ENCODE measurements at places on chromosomes 13 and 19. TPM values are rescaled to one million over a fixed set of nuclear protein-coding genes. Genes with fewer than 3 reads are reported as not detected.

Gene TNFSF13B
- 1.8 TPM for total RNA-seq

DNA sequence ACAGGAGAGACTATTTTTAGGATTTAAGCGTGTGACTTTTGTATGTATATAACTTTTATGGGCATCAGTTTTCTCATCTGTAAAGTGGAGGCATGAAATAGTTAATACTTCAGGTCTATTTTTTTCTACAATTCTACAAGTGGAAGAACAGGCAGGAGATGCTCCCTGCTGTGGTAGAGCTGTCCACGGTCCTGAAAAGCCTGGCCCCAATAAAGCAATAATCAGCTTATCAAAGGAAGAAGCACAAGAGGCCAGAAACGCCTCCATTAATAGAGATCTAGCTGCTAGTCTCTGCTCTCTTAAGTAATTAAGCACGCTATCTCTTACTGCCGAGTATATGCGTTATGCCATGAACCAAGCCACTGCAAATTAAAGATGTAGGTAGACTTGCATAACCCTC, 28.0 kb upstream of the WASF3 start:
- DNase-seq = peak; percentile 73

- no peak for DNase-seq
These were observed 5.8 kb upstream of the REXO1 start for GRCh38 chr19:1854039-1854541.

DNA sequence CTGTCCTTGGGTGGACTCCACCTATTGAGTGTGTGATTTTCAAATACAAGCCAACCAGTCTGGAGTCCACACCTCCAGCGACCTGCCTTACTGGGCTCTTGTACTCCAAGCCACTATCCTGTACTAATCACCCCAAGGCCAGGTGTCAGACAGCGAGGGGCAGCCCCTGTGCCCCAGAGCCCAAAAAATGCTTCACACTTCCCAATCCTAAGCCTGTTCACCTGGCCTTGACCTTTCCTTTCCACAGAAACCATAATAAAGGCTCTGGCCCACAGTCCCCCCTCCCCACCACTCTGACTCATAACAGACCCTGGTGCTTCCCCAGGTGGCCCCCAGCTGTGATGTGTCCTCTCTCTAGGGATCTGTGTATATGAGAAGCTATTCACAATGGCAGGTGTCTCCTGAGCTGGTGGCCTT, 3.9 kb downstream of the CD209 start:
- DNase-seq = no peak

DNA sequence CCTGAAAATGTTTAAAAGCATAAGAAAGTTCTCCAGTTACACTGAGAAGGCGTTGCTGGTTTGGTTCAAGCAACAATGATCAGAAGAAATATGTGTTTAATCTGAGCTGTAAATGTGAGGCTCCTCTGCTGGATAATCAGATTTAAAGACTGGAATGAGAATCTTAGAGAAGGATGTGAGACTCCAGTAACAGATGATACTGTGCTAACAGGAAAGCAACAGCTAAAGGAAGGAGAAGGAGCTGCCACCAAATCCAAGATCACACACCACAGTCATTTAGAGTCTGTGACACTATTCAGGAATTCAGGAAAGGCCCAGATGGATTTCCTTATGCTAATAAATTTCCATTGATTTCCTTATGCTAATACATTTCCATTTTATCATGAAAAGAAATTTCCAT, 16.9 kb downstream of the DCLK1 start:
- DNase-seq = no peak

DNA sequence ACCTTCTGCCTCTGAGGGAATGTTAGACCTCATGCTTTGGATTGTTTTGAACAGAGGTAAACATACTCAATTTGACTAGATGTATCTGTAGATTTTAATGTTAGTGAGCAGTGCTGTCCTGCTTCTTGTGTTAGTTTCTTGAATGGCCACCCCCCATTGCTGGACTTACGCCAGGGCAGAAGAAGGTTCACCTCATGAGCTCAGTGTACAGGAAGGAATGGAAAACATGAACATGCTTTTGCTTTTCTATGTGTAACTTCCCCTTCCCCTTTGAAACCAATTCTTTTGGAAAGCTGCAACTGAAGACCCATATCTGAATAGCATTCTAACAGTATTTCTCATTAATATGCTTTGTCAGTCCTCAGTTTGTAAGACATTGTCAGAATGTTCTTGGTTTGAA, 32.3 kb downstream of the WASF3 start:
- DNase-seq = no peak

- DNase-seq = no peak
These were observed 7.1 kb upstream of the EML2 start for GRCh38 chr19:45646345-45646698.

Gene CERS4
- 56.3 TPM for total RNA-seq

DNA sequence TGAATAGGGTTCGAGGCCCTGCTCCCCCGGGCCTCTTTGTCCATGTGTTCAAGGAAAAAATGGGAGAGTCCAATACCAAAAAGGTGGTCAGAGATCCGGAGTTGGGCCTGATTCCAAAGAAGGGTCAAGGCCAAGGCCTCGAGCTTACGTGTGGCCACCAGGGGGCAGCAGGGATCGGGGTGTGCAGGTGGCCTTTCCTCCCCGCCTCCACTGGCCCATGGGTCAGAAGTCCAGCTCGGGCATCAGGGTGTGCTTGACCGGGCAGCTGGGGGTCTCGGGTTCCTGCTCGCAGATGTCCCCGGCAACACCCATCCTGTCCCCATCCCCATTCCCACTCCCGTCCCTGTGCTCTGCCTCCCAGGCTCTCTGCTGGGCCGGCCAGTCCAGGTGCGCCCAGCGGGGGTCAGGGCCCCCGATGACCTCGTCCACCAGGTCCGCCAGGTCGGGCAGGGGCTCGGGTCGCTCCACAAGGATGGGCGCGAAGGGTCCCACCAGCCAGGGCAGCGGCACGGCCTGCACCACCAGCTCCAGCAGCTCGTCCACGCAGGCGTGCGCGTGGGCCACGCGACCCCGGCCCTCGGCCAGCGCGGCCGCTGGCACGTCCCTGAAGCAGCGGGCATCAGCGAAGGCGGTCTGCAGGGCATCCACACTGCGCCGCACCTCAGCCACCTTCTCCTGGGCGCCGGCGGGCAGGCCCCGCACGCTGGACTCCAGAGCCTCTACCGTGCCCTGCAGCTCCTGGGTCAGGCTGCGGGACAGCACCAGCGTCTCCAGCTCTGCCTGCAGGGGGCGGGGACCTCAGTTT, 5.2 kb upstream of the PLIN4 start:
- DNase-seq = peak; percentile 70

Gene PAF1
- 36.9 TPM for total RNA-seq

GRCh38 chr19:47063874-47064273, 15.4 kb upstream of the TMEM160 start:
- no peak for DNase-seq

DNA sequence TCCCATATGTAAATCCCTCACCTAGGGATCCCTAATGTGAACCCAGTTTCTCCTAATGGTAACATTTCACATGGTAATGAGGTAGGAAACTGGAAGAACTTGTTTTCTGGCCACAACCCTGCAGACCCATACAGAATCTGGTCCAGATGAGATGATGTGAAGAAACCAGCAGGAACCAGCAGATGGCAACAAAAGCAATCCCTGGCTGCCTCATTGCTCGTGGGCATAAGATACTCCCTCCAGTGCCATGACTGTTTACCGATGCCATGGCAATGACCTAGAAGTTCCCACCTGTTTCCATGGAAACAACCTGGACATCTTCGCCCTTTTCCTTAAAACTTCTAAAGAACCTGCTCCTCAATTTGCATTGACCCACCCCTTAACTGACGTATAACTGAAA, 1.4 kb upstream of the CD209 start:
- no peak for DNase-seq

DNA sequence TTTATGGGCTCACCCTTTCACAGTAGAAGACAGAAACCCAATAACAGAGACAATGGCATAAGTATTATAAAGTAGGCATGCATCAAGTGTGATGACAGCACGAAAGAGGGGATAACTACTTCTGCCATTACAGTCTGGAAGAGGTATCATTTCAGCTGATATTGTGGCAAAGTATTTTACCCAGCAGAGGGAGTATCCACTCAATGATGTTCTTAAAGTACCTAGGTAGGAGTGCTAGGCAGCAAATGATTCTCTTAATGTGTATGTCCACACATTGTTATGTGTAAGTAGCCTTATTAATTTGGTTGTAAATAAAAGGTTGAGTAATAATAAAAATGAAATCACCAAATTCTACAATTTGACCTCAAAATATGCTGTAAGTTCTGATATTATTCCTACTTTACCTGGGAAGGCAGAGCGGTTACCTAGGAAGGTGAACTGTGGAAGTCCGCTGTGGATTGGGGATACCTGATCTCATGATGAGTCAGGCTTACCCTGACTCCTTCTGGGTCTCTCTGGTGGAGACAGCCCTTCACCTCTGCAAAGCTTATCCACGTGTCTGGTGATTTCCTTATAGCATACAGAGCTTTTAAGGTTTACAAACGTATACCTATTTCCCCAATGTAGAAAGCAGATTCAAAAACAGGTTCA, 4.1 kb upstream of the UBAC2 start:
- DNase-seq = no peak

DNA sequence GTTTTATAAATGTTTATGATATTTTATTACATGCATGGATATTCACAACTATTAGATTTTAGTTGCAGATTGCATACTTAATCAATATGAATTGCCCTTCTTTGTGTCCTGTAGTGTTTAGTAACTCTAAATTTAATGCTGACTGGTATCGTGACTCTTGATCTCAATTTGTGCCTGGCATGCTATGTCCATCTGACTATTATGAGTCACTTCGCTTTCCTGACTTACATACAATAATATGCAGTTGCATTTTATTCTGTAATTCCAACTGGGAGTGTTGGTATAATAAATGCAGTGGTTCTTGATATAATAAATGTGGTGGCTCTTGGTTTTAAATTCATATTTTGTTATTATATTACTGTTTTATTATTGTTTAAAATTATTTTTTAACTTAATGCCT, 277.5 kb downstream of the LIG4 start:
- no peak for DNase-seq

Gene CEACAM20
- total RNA-seq = 2.3 TPM

DNA sequence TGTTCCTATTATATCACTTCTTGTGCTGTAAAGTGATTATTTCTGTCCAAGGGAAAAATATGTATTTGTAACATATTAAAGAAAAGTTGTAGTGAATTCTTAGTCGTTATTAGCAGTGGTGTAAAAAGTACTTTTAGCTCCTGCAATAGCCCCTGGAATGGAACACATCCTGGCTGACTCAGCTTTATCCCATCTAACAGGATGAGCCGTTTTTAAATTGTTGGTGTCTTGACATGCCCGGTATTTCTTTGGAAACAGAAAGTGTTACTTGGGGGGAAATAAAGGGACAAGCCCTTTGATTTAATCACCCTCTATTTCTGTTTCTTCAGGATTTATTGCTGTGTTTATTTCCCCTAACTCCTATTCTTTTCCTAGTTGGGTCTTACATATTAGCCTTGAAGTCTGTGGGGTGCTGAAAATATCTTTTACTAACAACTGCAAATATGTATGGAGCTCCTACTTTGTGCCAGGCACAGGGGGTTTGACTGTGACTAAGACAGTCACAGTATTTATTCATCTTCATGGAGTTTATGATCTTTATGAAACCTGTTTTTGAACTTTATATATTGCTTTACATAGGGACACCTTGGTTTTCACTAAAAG, 17.9 kb downstream of the COG3 start:
- DNase-seq = no peak

Gene LILRA6
- total RNA-seq = not detected

GRCh38 chr13:105758918-105759860, 776.3 kb downstream of the EFNB2 start:
- no peak for DNase-seq

Gene CGB5
- total RNA-seq = not detected

DNA sequence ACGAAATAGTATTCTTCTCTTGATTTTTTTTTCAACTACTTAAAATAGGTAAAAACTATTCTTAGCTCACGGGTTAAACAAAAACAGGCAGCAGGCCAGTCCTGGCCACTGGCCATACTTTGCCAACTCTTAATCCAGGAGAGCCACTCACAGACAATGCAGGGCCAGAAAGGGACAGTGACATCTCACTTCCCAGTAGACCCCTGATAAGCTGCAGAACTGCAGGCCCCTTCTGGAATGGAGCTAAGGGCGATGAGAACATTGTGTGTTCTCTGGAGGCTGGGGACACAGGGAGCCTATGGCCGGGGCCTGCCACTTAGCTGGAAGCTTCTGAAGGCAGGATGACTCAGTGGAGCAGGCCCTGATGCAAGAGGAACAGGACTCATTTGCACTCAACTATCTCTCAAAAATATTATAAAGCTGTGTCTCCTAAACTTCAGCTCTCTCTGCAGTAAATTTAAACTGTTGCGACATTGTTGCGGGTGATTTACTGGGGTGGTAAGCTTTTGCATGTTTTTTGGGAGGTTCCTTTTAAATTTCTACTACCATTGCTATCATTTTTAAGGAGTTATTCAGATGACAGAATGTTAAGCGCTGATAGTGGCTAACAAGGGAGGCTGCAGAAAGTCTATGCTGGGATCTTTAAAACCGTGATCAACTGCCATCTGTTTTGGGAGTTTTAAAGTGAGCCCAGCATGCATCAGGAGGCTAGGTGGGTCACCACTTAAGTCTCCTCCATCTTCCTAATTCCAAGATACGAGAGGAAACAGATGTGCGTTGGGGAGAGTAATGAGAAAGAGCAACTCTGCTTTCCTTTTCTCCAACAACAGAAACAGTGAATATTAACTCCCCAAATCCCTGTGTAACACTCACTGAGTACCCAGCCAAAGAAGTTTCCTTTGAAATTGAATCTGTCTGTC, 33.2 kb upstream of the KATNAL1 start:
- DNase-seq = no peak

GRCh38 chr13:28012896-28013295, 24.4 kb upstream of the URAD start:
- DNase-seq = no peak

Gene LGALS14
- 0.48 TPM for total RNA-seq

Gene PSG1
- total RNA-seq = not detected

- no peak for DNase-seq
These were observed 1952.0 kb downstream of the OLFM4 start for GRCh38 chr13:54980651-54981050.

GRCh38 chr19:1101337-1101698, 2.5 kb upstream of the GPX4 start:
- no peak for DNase-seq

DNA sequence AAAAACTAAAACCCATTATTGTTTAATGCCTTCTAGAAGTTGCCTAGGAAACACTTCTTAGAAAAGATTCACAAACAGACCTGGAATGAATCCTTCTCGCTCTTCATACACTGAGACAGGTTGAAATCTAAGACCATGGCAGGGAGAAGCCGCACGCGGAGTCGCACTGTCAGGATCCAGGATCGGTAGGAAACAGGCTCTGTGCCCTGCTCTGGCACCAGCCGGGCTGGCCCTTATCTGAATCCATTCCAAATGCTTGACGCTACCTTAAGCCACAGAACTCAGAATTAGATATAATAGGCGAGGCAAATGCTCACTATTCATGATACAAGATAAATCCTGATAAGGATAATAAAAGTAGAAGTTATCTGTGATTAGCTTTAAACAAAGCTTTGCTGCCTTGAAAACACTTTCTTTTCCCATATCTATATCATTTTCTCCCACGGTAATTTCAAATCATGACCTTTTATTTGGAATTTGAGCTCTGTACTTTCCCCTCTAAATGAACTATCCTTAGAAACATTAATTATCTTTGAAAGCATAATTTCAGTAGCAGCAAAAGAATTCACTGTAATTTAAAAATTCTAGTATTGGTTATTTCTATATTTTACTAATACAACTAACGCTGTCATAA, 385.6 kb downstream of the IRS2 start:
- no peak for DNase-seq

- no peak for DNase-seq
These were observed at the start of gene ACER1 for GRCh38 chr19:6333439-6333838. Gene ACER1, minus strand, starts transcription at chr19:6333612. Its CDS starts 61 bp downstream, at chr19:6333551.

GRCh38 chr13:93769101-93769500, 542.5 kb downstream of the GPC6 start:
- DNase-seq = no peak

Gene SLC8A2
- total RNA-seq = 1.3 TPM

Measured in type B pancreatic cell (in vitro differentiated cells).